ENCODE measurements at places on chromosomes 13 and 19.

- ATAC-seq = no peak
These were observed 23.8 kb downstream of the ONECUT3 start for GRCh38 chr19:1777149-1777548.

GRCh38 chr19:52139252-52140031 lies at the start of gene ZNF616:
ZNF616 (minus strand) TSS chr19:52139938; CDS start chr19:52130512, 9,426 bp downstream.
- ATAC-seq = peak; percentile 87

DNA sequence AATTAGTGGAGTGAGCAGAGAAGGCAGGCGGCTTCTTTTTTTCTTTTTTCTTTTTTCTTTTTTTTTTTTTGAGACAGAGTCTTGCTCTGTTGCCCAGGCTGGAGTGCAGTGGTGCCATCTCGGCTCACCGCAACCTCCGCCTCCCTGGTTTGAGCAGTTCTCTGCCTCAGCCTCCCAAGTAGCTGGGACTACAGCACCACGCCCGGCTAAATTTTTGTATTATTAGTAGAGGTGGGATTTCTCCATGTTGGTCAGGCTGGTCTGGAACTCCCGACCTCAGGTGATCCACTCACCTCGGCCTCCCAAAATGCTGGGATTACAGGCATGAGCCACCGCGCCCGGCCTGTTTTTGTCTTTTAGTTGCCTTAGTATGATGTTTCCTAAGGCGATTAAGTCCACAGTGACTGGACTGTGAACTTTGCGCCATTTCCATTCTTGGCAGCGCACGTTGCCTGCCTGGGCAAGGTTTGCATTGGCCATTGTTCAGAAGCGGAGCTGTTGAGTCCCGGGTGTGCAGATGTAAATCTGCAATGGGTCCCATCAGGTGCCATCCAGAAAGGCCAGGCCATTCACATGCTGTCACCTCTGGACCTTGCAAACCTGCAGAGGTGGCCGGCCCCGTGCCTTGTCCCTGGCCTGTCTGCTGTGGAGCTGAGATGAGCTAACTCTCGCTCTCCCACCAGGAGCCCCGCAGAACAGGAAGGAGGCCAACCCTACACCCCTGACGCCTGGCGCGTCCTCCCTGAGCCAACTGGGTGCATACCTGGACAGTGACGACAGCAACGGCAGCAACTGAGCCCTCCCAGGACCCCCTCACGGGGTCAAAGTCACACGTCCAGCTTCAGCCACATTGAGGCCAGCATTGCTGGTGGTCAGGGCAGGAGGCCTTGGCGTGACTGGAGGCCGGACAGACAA lies 10.9 kb upstream of the SHD start:
- ATAC-seq = no peak

DNA sequence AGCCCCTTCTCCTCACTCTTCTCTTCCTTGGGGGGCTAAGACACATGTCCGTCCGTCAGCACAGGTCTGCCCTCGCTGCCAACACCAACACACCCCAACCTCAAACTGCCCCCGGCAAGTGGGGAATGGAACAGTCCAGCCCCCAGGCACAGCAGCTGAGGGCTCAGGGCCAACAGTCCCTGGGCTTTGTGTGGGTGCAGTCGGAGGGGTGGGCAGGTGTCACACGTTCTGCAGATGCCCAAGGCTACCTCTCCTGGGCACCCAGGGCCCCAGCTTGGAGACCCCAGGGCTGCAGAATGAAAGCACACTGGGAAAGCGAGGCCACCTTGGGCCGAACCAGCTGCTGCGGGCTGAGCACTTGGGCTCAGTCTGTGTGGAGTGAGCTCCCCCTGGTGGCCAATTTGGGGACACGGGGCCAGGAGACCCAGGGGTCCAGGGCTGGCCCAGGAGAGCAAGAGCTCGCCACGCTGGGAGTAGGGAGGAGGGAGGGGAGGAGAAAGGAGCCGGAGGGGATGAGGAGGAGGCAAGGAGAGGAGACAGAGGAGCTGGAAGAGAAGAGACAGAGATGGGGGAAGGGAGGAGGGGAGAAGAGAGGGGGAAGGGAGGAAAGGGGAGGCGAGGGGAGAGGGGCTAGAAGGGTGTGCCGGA lies 14.0 kb upstream of the ATP8B3 start:
- peak; percentile 92 for ATAC-seq

DNA sequence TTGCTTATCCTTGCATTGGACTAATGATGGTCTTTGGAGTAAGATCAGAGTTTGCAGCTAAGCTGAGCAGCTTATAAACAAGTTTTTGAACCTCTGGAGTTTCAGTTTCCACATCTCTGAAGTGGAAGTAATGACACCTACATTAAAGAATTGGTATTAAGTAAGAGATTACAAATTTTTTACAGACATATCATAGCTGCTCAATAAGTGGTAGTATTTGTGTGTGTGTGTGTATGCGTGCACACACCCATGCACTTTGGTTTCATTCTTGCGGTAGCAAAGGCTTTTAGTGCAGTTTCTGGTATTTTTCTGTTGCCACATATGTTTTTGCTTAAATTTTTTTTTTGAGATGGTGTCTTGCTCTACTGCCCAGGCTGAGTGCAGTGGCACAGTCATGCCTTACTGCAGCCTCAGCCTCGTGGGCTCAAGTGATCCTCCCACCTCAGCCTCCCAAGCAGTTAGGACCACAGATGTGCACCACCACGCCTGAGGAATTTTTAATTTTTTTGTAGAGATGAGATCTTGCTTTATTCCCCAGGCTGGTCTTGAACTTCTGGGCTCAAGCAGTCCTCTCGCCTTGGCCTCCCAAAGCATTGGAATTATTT lies 4.5 kb downstream of the NAA16 start:
- ATAC-seq = peak; percentile 5

- no peak for ATAC-seq
These were observed 68.6 kb downstream of the KCTD15 start for GRCh38 chr19:33865306-33865705.

GRCh38 chr13:44306371-44307192 lies 67.0 kb upstream of the SERP2 start:
- ATAC-seq = no peak

- peak; percentile 93 for ATAC-seq
These were observed 15.2 kb downstream of the STXBP2 start for GRCh38 chr19:7652061-7652641.

DNA sequence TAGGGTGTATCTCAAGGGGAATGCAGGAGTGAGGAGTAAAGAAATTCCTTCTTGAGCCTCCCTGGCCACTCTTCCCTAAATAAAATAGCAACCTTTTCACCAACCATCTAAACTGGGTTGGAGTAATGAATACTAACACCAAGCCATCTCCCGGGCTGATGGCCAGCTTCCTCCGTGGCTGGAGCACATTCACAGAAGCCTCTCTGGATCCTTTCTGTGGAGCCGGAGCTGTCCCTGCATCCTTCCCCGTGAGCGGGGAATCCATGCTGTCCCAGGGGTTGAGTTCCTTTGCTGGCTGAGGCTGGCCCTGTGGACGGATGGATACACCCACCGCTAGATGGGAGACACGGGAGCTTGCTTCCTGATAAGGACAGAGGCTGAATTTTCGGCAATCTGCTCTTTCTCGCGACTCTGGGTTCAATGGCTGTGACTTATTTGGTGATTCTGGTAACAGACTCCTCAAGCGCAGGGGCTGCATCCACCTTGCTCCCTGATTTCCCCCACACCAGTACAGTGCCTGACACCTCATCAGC lies 370.3 kb downstream of the ZNF536 start:
- ATAC-seq = no peak

- peak; percentile 65 for ATAC-seq
These were observed 88.8 kb downstream of the ENOX1 start for GRCh38 chr13:43698009-43698408.

DNA sequence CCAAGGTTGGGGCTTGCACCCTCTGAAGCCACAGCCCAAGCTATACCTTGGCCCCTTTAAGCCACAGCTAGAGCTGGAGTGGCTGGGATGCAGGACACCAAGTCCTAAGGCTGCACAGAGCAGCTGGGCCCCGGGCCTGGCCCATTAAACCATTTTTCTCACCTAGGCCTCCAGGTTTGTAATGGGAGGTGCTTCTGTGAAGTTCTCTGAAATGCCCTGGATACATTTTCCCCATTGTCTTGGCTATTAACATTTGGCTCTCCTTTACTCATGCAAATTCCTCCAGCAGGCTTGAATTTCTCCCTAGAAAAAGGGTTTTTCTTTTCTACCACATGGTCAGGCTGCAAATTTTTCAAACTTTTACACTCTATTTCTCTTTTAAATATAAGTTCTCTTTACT lies 93.8 kb upstream of the FGF14 start:
- no peak for ATAC-seq

DNA sequence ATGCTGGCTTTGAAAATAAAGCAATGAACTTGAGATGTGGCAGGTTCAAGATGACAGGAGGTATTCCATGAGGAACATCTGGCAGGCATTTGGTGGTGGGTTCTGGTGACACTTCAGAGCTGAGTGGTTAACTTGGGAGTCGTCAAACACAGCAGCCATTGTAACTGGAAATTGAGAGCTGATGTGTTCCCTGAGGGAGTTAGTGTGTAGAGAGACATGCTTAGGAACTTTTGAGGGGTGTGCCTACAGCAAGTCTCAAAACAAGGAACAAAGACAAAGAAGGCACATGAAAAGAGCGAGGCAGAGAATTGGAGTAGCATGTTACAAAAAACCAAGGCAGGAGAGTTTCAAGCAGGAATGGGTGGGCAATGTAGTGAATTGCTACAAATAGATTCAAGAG lies 53.9 kb upstream of the KL start:
- ATAC-seq = no peak

GRCh38 chr19:57689750-57690149 lies 8.0 kb downstream of the ZNF551 start:
- ATAC-seq = no peak

DNA sequence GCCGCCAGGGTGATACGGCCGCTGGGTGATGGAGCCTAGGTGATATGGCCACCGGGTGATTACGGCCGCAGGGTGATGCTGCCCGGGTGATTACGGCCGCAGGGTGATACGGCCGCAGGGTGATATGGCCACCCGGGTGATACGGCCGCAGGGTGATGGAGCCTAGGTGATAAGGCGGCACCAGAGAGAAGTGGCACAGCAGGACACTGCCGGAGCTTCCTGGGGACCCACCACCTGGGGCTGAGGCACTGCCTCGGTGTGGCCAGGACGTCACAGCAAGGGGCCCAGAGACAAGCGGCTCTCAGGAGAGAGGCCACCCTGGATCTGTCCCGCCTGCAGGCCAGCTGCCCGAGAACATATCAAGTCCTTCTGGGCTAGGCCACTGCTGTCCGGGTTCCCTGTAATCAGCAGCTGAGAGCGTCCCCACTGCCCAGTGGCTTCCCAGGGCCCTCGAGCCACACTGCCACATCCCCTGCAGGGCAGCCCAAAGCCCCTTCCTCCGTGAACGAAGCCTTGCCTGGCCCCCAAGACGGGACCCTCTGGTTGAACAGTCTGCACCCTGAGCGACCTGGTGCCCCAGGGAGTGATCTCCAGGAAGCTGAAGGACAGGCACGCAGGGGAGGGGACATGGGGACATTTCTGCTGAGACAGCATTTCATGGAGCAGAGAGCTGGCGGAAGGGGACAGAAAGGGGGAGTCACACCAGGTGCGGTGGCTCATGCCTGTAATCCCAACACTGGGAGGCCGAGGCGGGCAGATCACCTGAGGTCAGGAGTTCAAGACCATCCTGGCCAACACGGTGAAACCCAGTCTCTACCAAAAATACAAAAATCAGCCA lies 22.1 kb downstream of the ZNF787 start:
- ATAC-seq = no peak

DNA sequence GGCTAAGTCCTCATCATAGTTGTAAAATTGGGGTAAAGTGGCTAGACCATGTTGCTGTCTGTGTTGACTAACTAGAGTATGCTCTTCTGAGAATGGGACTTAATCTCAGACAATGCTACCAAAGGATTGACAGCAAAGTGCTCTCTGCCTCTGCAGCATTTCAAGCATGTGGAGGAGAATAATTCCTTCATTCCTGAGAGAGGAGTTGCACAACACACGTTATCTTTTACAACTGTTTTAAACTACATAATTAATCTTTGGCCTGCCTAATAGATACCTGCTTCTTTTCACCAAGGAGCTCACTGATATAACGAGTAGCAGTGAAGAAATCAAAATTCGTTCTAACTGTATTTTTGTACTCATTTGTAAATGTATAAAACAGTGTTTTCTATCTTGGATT lies 2172.2 kb downstream of the PCDH9 start:
- no peak for ATAC-seq

Data from activated T-helper 17 cell treated with anti-CD3 and anti-CD28 coated beads, Interleukin-2, amount 50 U/mL, for 72 hours (primary cell).